Suppressor macrophage treated with lipopolysaccharide for 4 hours (primary cell): ENCODE measurements at places on chromosomes 2 and 18.

DNA sequence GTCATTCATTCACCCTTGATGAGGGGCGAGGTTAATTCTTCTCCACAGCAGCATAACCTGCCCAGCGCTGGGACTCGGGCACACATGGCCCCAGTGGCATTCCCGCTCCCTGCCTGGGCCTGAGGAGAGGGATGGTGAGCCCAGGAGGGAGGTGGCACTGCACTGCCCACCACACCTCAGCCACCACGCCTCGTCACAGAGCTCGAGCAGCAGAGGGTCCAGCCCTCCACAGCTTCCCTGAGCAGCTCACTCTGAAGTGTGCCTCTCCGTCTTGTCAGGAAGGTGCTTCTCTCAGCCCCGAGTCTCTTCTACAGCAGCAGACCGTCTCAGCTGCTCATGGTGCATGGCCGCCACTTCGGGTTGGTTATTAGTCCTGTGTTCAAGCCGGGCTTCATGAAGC, 34.9 kb downstream of the COA5 start:
- DNase-seq = no peak

DNA sequence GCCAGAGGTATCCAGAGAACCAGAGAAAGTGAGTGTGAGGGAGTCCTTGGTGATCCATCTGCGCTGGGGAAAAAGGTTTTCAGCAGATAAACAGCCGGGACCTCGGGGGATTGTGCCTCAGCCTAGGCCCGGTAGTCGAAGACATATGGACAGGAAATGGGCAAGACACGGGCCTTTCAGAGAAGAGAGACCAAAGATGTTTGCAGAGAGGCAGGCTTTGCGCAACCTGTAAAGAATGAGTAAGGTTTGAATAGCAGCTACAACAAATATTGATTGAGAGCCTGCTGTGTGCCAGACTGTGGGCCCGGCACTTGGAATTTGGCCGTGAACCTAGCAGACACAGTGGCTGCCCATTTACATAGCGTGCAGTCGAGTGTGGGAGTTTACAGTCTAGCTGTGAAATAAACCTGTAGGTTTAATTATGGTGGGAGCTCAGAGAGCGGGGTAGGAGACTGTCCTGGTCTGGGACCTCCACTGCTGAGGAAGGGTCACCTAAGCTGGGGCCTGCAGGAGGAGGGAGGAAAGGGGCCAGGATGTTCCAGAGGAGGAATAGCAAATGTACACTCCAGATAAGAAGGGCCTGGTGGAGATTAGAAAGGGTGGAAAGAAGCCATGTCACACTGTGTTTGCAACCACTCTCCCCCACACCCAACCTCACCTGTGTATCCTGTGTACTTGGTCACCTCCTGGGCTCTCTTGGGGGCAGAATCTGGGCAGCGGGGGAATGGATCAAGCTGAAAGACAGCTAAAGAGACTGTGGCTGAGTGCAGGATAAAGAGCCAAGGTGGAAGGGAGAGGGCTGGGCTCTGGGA, 3.0 kb downstream of the SH2D6 start:
- DNase-seq = no peak

DNA sequence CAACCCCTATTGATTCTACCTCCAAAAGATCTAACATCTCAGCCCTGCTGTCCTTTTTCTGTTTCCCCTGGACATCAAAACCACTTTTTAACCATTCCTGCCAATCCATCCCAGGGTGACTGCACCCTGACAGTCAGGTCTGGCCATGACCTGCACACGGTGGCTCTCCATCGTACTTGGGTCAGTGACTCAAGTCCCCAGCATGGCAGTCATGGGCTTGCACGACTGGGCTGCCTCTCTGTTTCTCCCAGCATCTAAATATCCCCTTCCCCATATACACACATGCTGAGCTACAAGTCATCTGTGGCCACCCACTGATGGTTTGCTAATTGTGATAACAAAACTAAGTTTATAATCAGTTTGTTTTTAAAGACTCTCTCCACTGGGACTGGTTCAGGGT, 6.6 kb downstream of the NCK2 start:
- DNase-seq = no peak

DNA sequence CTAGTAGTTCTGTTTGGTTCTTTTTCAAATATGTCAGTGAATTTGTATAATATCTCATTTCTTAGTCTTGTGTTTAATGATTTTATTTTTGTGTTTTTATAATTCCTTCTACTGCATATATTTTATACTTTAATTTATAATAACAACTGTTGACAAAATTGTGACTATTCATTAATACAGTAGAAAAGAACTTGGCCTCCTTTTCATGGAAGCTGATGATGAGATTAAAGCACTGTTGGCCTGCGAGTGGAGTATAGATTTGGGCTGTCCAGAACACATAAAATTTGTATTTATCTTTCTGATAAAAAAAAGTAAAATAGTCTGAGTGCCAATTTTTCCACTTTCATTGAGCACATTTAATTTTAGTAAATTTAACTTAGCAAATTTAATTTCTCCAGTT, 12.1 kb downstream of the CFLAR start:
- DNase-seq = peak; percentile 5

DNA sequence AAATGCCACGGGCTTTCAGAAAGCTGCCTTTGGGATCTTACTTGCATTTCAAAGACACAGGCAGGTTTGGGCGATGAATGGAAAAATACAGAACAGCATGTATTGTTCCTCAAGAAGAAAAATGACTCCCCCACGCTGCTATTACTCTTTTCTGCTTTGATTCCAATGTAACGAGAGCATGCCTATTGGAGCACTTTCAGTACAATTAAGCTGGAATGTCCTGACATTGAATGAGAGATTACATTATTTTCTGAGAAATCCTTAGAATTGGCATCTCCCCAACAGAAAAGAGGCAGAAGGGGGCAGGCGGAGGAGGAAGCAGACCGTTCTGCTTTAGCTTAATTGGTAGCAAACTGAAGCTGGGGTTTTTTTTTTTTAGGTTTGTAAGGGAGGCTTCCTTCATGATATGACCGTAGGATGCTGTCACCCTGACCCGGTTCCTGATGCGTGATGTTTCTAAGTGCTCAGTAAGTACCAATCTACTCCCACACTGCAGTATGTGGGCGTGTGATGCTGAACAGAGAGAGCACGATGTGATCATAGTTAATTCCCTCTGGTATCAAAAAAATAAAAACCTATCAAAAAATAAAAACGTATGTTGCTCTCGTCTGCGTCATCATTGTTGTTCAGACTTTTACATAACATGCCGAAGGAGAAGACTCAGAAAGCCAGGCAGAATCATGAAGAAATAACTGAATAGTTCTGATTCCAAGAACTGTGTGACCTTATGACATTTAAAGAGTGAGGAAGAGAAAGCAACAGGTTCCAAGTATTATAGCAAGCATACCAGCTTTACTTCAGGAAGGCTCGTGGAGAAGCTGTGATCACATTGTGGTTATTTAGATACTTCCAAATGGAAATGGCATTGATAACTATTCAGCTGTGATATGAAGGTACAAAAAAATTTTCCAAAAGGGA, 40.5 kb downstream of the LONRF2 start:
- no peak for DNase-seq

DNA sequence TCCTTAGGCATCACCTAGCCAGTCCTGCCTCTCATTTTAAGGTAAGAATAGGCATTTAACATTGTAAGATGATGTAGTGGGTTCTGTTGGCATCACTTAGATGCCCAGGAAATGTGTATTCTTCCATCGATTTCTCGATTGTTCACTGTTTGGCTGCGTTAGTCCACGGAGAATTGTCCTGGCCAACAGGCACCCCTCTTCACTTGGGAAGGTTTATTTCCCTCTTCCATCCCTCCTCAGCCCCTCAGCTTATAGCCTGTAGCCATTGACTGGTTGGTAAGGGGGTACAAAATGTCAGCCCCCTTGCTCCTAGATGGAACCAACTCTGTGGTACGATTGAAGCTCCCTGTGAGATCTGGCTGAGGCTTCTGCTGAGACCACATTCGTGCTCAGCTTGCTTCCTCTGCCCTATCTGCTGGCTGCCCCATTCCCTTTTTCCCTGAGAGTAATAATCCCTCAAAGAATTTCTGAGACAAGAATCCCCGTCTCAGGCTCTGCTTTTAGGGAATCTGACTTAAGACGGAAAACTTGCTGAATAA, 43.4 kb downstream of the PLEKHA3 start:
- peak; percentile 8 for DNase-seq

GRCh38 chr18:49342690-49343089, 117.8 kb downstream of the DYM start:
- no peak for DNase-seq

DNA sequence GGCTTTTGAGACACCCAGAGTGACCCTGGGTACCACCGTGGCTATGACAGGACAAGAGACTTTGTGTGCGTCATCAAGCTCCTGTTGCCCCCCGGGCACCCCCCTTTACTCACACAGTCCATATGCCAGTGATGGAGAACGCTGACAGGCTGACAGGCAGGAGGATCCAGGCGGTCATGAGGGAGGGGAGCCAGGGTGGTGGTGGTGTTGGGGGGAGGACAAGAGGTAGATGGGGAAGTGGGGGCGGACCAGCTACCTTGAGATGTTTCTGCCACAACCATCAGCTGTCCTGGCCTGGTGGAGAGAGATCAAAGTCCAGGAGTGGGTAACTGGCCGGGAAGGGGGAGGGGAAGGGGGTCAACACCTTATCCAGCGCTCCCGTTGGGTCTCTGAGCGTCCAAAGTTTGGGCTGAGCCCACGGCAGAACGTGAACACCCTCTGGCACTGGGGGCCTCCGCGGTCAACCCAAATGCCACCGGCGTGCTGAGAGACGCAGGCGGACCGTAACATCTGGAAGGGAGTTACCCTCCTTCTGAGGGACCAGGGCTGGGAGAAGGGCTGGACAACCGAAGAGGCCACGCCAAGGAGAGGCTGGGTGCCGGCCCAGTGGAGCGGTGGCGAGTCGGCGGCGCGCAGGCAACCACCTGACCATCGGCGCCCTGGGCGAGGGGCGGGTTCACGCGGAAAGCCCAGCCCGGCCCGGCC, 575 bp downstream of the TMEM150A start:
- peak; percentile 51 for DNase-seq

- no peak for DNase-seq
Observed at GRCh38 chr2:20450201-20450999, 3.5 kb downstream of the RHOB start.

- no peak for DNase-seq
Observed at GRCh38 chr18:69250305-69251151, 150.2 kb upstream of the DOK6 start.

DNA sequence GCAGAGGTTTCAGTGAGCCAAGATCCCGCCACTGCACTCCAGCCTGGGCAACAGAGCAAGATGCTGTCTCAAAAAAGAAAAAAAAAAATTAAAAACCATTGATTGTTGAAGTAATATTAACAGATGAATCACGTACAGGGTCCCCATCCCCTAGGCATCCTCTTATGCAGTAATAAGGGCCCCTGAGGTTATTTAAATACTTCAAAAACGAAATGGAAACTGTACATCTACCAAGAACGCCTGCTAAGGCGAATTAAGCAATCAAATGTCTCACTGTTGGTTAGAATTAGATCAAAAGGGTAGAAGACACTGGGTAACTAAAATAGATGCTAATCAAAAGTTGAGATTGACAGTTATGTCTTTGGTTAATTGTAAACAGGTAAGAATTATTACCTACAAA, 7.5 kb downstream of the TRABD2A start:
- no peak for DNase-seq

DNA sequence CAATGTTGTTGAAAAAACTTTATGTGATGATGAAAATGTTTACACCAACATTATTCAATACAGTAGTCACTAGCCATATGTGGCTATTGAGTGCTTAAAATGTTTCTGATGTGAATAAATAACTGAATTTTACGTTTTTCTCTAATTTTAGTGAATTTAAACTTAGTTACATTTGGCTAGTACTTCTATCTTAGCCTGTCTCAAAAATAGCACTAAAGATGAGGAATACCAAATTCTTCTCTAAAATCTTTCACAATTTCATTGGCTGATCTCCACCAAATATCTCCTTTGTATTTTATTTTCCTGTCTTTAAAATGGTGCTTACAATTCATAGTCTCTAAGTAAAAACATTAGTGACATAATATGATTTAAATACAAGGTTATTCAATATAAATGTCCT, 83.7 kb upstream of the RND3 start:
- no peak for DNase-seq

GRCh38 chr18:72840109-72840508, 27.7 kb downstream of the NETO1 start:
- no peak for DNase-seq

GRCh38 chr2:120949957-120950590, 214.4 kb downstream of the GLI2 start:
- no peak for DNase-seq

DNA sequence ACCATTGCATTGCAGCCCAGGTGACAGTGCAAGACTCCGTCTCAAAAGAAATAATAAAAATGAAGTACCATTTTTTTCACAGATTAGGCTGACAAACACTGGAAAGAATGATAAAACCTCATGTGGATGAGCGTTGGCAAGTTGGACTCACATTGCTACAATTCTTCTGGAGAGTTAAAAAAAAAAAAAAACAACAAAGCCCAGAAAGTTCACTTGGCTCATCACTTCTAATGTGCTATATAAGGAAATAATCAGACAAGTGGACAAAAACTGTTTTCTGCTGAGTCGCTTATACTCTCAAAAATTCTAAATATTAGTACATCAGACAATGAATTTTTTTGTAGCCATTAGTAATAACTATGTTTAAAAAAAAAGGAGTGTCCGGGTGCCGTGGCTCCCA, 38.4 kb downstream of the PKP4 start:
- DNase-seq = no peak

DNA sequence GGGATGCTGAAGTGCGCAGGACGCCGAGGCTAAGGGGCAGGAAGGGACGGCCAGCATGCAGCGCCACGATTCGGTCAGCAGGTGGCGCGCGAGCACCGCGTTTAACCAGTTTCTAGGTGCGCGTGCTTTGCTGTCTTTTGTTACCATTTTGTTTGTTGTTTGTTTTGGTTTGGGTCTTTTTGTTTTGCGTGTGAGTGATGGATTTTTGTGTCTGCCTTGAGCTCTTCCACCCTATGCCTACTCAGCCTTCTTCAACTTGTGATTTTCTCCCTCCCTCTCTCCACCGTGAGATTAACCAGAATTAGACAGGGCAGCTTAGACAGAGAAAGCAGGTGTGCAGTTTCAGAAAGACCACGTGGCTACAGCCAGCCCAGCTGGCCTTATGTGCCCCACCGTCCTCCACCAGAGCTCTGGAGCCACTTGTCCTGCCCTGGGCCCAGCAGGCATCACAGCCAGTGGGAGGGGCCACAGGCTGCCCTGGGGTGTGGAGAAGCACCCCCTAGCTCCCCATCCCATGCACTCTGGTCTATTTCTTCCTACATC, 180.2 kb downstream of the RNF144A start:
- DNase-seq = peak; percentile 78

DNA sequence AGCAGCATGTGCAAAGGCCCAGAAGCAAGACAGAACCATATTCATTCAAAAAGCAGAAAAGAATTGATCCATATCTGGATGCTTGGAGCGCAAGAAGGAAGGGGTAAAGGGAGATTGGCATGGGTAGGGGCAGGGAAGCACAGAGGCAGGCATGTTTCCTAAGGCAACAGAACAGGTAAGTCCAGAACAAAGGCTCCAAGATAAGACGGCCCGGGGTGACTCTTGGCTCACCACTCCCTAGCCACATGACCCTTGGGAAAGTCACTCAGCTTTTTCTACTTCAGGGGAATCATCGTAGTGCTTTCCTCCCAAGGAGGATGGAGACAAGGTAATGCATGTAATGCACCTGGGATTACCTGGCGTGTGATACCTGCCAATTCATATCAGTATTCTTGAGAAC, 37.7 kb upstream of the ST3GAL5 start:
- DNase-seq = no peak

- no peak for DNase-seq
Observed at GRCh38 chr2:104836841-104837240, 17.1 kb upstream of the POU3F3 start.
